ENCODE measurements at places on chromosomes 6 and 20.

DNA sequence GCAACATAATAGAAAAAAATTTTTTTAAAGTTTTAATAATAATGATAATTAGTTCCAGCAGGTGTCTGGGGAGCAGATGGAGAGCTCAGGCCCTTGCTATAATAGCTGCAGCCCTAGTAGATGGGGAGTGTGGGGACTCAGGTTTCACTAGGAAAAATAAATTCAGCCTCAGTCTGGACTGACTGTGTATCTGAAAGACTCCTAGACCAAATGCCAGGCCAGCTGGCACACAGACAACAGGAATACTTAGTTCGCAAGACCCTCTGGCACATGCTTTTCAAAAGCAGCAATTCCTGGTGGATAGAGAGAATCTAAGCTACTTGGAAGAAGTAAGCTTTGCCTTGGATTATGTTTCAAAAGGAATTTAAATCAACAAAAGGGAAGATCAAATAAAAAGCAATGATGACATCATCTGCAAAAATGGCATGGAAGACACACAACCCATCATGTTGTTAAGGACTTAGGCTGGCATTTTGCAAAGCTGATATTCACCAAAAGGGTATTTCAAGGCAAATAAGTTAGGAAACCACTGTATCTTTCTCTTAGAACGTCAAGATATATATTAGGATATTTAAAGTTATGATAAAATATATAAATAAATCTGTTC, 107.8 kb downstream of the RNGTT start:
- no peak for DNase-seq

DNA sequence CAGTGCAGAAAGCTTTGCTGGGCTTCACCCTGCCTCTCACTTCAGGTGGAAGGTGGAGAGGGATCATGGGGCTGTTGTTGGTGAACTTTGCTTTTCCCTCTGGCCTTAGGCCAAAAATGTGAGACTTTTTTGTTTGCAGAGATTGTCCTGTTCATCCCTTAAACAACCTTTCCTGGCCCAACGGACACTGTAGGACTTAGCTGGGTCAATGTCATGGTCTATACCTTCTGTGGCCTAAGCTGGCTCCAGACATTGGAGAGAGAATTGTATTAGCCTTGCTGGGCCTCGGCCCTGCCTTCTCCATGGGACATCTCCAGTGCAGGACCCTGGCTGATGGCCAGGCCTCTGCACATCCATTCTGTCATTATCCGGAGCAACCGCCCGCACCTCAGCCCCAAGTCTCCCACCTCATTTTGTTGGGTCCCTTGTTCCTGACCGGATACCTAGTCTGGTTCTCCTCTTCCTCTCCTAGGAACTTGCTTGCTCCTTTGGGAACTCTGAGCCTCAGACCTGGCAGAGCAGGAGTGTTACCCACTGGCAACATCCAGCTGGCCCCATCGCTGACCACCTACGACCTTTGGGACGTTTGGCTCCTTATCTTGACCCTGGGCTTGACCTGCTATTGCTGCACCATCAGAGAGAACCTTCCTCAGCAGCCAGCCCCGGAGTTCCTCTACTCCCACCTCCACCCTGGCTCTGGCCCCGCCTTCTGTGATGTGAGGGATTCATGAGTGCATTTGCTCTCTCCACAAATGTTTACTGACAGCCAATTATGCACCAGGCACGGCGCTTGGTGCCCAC, 128.2 kb downstream of the BANF2 start:
- no peak for DNase-seq

- DNase-seq, result no peak
Observed at GRCh38 chr6:70241031-70241430, 61.9 kb downstream of the COL9A1 start.

DNA sequence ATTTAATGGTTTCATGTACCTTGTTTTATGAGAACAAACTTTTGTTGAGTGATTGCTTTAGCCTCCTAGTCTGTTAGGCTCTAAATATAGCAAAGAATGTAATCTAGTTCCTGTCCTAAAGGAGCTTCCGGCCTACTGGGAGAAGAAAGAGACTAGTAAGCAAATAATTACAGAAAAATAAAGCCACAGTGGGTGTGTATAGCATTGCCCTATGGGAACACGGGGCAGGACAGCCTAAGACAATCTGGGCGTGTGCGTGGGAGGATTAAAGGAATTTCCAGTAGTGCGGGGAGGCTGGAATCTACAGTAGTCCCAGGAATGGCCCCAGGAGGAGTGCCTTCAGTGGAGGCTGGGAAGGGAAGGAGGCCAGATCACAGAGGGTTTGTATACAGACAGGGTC, 98.1 kb upstream of the AKAP12 start:
- no peak for DNase-seq

- DNase-seq, result no peak
Observed at GRCh38 chr20:64188682-64189529, 24.7 kb downstream of the MYT1 start.

DNA sequence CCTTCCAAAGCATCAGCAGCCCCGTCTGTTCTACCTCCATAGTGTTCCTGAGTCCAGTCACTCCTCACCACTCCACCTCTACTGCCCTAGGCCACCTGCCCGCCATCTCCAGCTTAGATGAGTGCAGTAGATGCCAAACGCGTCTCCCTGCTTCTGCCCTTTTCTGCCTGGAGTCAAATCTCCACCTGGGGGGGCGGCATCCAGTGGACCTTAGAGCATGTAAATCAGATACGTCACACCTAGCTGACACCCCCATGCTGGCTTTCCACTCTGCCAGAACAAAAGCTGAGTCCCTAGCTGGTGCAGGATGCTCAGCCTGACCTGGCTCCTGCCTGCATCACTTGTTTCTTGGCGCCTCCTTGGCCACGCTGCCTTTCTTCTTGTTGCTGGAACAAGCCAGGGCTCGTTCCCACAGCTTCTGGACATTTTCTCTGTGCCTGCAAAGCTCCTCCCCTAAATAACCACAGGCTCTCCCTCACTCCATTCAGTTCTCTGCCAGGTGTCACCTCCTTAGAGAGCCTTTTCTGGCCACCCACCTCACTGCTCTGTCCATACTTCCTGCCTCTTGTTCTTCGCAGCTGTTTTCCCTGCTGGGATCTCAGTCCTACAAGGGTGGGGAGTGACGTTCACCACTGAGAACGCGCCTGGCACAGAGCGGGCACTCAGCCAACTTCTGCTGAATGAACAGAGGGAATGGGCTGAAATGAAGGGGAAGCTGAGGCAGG, 5.8 kb downstream of the DDR1 start:
- DNase-seq, result peak; percentile 60

DNA sequence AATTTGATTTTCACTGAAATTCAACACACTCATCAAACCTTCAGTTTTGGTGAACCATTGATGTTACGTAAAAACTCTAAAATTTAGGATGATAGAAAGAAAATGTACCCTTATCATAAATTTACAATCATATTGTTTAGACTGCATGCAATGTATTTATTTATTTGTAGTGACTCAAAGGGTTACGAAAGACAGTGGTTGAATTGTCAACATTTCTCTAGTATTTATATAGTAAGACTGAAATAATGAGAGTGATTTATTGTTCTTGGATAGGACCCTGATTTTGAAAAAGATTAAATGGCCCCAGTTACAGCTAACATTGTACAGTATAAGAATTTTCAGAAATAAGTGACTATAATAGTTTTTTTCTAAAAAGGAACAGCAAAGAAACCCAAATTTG, 591.5 kb downstream of the RFPL4B start:
- no peak for DNase-seq

- no peak for DNase-seq
Observed at GRCh38 chr6:150751296-150751695, 114.2 kb upstream of the MTHFD1L start.

DNA sequence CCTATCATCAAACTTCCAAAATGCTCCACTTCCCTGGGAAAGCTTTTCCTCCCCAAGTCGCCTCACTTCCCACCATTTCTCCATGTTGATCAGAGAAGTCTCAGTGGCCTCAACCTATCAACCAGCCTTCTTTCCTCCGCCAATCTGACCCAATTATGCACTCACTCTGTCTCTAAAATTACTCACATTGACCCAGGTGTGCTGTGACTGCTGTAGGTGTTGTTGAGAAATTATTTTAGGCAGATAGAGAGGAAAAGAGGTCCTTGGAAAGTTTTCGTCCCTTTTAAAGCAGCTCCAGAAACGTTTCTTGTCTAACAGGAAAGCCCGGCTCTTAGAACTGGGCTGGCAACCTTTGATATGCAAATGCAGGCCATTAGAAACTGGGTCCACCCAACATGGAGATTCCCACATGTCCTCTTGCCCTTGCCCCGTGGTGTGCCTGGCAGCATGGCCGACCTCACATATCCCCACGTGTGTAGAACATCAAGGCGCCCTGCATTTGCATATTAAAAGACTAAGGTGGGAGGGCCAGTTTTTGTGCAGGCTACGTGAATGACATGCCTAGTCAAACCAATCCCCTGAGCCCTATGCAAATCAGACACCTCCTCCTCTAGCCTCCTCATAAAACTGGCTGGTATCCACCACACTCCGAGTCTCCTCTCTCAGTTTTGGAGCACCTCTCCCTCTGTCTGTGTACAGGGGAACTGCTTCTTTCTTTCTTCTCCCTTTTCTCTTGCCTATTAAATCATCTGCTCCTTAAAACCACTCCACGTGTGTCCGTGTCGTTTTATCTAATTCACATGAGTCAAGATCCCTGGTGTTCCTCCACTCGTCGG, 12.9 kb downstream of the IPCEF1 start:
- no peak for DNase-seq

GRCh38 chr6:145345094-145345493, 390.2 kb downstream of the EPM2A start:
- no peak for DNase-seq

DNA sequence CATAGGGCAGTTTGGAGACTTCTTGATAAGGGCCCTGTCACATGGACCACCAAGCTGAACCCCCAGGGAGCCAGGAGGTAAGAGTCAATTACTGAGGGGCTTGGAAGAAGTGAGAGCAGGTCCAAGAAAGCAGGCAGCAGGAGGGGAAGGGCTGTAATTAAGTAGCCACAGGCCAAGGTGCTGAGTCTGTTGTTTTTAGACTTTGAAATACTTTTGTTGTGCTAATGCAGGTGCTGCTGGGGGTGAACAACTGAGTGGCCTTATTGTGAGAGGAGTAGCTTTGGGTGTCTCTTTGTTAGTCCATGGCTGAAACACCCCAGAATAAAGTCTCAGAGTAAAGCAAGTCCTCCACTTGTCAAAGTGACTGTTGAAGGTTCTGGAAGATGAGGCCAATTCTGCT, 267.0 kb upstream of the SUPT3H start:
- no peak for DNase-seq

DNA sequence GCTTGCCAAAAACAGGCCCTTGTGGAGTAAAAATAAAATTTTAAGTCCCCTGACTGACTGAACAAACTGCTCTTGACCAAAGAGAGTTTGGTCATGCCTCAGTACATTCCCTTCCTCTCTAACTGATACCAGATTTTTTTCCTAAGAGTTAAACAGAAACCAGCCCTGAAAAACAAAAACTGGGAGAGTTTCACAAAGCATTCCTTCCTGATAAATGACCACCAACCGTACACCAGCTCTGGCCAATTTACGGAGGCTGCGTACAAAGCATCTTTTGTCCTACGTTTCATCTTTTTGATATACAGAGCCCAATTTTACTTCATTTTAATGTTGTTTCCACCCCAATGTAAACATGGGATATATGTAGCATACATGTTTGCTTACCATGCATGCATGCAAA, 477.4 kb upstream of the HTR1E start:
- DNase-seq, result no peak

DNA sequence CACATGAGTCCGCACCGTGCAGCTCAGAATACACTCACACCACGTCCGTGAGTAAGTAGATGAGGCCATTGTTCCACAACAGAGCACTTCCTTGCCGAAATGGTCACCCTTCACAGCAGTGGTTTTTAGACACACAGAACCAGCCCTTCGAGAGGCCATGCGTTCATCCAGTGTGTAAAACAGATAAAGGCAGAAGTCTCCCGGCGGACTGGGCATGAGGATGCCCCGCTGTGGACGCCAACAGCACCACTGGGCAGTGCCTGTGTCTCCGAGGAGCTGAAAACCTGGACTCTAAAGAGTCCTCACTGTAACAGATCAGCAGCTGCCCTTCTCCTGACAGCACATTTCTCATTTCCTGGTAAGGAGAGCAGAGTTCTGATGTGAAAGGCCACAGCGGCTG, 75.2 kb downstream of the WDR27 start:
- no peak for DNase-seq

GRCh38 chr20:1894471-1894950, 696 bp upstream of the SIRPA start:
- peak; percentile 84 for DNase-seq

- DNase-seq, result no peak
Observed at GRCh38 chr20:35611482-35611881, 4.1 kb upstream of the SPAG4 start.

DNA sequence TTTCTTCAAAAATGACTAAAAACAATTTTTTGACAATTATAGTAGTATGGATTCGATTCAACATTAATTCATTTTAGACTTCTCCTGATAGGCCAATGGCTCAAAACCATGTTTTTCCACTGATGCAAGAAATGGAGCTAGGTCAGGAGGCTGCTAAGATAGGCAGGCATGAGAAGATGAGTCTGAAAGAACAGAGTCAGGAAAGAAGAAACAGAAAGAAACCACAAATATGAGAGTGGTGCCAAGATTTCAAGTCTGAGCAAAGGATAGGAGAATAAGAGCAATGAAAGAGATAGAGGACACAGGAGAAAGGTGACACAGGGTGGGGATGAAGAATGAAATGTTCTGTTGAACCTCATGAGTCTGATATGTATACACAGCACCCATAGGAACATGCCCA, 112.2 kb downstream of the TASP1 start:
- no peak for DNase-seq

GRCh38 chr6:159564456-159564855, 128.6 kb downstream of the SOD2 start:
- no peak for DNase-seq

GRCh38 chr20:1377984-1378734, 14.7 kb downstream of the FKBP1A start:
- no peak for DNase-seq

- peak; percentile 15 for DNase-seq
Observed at GRCh38 chr6:41691426-41692079, 43.9 kb downstream of the TFEB start.

GRCh38 chr6:168533414-168533813, 92.4 kb downstream of the SMOC2 start:
- no peak for DNase-seq

DNA sequence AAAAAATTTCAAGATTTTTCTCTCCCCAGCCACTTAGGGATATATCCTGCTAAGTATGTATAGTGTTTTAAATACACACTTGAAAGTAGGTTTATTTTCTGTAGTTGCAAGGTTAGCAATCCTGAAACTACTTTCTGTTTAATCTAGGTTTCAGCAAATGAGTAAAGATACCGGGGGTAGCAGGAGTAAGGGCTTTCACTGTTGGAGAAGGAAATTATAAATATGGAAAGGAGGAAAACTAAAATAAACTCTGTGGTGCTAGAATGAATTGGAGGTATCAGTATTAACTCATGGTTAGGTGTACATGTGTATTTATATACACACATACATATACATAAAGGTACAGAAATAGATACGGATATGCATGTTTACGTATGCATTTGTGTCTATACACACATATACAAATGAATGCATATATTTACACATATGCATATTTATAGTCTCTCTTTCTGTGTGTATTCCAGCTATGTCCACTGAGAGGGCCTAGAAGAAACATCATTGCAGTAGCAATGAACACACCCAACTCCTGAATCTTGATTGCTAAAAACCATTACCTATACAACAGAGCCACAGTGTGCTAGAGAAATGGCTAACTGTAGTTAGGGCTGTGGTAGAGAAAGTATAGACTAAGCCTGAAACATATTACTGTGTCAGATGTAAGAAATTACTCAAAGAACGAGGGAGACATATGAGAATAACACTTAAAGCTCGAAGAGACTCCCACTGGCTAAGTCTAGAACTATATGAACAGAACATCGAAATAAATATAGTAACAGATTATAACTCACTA, 95.9 kb upstream of the EMILIN3 start:
- no peak for DNase-seq

Measured in tibial artery (tissue), 4 donors.